Activated T-cell treated with anti-CD3 and anti-CD28 coated beads, Interleukin-2, amount 50 U/mL, for 48 hours (primary cell): ENCODE measurements at places on chromosomes 13 and 19.

DNA sequence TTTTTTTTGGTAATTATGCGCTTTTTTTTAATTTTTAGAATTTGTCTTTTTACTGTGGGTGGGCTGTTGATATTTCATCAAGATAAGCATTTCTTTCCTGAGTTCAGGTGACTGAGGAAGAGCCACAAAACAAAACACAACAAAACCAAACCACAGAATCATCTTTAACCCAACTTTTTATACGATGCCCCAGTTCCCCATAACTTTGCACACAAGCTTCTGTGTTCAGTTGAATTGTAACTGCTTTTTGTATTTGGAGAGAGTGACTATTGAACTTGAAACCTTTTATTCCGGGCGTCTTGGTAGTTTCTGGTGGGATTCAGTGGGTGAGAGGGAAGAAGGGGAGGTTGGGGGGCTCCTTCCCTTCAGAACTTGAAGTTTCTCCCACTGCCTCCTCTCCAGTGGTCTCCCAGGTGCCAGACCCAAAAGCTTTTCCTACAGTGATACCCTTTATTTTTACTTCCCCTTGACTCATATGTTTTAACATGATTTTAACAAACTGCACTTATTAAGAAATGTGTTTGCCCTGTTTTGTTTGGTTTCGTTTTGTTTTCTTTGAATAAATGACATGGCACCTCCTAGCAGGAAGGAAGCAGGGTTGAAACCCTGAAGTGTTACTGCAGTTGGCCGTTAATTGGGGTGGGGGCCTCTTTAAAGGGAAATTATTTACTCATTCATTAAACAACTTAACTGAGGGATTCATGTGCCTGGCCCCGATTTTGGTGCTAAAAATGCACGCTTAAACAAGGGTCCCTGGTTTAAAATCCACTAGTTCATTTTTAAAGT is 2.7 kb upstream of the CCDC97 start:
- DNase-seq: no peak

GRCh38 chr19:55383279-55384130 is 587 bp downstream of the TMEM238 start:
- DNase-seq: peak; percentile 63

DNA sequence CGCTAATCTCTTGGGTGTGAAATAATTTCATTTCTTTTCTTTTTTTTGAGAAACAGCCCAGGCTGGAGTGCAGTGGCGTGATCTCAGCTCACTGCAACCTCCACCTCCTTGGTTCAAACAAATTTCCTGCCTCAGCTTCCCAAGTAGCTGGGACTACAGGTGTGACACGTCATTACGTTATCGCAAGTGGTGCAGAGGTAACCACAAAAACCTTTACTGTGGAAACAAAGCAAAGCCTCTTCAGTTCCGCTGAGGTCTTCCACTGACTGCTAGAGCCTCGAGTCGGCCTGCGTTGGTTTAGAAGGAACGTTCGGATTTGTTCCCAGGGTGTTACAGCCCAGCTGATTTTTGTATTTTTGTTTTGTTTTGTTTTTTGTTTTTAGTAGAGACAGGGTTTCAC is 2.0 kb upstream of the ZNF784 start:
- peak; percentile 58 for DNase-seq

GRCh38 chr13:37109051-37109678 is 3.7 kb upstream of the CSNK1A1L start:
- DNase-seq: no peak

DNA sequence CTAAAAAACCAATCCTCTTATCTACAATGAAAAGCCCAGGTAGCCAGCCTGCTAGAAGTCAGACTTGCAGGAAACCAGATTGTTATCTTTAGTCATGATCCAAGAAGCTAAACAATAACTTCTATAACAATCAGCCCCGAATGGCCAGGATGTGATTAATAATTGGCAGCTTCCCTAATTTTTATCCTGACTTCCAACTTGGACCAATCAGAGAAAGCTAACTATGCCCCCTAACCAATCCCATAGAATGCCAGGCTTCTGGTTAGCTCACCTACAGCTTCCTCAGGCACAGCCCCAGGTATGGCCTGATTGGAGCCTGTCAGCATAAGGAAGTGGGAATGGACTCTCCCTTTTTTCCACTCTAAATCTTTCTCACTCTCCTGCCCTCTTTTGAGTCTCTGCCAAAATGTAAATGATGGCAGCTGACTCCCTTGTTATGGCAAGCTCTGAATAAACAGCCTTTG is 394.9 kb downstream of the DLEU7 start:
- no peak for DNase-seq

- peak; percentile 50 for DNase-seq
Measured at GRCh38 chr13:45333977-45334922, 6.7 kb downstream of the TPT1 start.

DNA sequence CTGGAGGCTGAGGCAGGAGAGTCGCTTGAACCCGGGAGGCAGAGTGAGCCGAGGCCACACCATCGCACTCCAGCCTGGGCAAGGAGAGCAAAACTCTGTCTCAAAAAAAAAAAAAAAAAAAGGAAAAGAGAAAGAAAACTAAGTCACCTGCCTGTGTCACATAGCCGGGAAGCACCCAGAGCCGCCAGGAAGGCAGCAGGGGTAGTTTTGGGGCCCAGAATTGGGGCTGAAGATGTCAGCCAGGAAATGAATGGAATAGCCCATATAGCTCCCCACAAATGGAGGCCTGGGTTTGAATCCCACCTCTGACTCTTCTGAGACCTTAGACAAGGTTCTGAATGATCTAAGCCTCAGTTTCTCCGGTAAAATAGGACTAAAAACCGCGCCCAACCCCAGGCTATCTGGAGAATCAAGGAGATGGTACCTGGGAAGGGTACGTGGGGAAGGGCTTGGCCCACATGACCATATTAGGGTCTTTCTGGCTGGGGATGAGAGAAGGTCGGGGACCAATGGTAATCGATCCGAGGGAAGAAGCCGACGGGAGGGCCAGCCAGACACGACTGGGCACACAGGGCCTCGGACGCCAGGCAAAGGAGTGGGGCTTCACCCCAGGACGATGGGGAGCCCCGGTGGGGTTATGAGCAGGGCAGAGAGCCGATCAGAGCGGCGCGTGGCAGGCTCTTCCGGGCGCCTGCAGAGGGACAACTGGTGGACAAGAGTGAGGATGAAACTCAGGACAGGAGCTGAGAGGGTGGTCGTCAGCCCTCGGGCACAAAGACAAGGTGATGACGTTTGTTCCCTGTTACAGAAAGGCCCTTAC is 14.4 kb downstream of the CCDC124 start:
- DNase-seq: no peak

DNA sequence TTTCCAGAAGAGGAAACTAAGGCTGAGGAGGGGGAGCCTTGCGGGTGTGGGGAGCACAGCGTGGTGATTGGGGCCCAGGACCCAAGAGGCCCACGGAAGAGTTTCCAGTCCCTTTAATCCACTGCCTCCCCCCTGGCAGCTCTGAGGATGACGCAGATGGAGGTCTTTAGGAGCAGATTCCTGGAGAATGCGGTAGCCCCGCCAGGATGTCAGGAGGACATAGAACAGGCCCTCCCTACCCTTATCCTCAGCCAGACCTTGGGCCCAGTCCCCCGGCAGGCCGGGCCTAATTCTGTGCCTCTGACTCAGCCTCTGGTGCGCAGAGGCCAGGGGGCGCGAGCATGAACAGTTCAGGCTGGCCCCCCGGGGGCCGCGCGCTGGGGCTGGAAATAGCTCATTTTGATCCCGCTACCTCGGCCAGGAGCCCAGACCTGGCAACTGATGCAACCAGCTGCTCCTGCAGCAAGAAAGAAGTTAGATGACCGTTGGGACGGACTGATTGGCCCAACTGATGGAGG is 461 bp upstream of the HSPB6 start:
- peak; percentile 70 for DNase-seq

DNA sequence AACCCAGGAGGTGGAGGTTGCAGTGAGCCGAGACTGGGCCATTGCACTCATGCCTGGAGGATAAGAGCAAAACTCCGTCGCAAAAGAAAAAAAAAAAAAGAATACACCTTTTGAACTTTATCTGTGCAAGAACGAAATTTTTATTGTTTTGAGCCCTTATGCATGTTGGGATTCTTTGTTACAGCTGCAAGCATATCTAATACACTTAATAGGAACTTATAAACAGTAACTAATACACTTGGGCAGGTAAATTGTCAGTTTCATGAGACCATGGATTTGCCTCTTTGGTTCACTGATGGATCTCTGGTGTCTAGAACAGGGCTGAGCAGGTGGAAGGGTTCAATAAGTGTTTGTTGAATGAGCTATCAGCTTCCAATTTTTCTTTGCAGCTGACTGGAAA is 108.1 kb downstream of the CACNA1A start:
- no peak for DNase-seq

DNA sequence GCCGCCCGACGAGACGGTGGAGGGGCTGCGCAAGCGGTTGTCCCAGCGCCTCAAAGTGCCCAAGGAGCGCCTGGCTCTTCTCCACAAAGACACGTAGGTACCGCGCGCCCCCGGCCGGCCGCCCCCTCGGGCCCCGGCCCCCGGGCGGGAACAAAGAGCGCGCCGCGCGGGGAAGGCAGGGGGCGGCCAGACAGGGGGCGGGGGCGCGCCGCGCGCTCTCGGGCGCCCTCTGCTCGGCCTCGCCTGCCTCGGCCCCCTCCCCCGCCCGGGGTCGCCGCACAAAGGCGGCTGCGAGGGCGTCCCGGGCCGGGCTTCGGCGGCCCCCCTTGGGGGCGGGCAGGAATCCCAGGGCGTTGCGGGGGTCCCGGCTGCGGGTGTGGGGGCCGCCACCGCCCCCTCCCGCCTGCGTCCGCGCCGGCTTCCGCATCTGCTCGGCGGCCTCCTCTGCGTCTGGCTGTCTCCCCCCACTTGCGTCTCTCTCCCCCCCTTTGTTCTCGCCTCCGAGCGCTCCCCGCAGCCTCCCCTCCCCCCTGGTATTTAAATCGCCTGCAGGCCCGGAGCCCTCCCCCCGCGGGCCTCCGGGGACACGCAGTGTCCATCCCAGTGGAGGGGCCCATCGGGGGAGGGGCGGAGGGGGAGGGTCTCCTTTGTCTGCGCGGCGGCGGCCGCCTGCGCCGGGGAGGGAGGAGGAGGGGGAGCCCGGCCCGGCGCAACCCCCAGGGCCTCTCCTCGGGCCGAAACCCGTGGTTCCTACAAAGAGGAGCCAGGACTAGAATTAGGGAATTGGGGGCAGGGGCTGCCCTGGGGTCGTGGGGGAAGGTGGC is 2.3 kb downstream of the MIDN start:
- DNase-seq: peak; percentile 58
